ENCODE measurements at places on chromosomes 6 and 20.

DNA sequence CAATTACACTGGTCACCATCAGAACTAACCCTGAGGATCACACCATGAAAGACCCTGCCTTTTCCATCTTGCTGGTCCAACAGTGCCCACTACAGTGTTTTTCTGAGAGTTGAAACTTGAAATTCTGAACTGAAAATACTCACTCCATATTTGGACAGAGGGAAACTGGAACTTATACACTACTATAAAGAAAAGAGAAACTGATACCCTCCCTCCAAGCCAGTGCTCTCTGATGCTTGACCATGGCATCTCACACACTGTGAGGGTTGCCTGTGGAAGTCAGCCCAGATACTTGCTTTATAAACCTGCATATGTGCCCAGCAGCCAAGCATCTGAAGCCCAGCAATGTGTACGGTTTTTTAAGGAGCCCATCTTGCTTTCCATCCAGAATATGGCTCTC is 108.7 kb downstream of the FOXA2 start:
- DNase-seq, result no peak

- DNase-seq, result no peak
These were observed 408.1 kb upstream of the MARCKS start for GRCh38 chr6:113449051-113449450.

- no peak for DNase-seq
These were observed 297.7 kb downstream of the DHX35 start for GRCh38 chr20:39259808-39260207.

DNA sequence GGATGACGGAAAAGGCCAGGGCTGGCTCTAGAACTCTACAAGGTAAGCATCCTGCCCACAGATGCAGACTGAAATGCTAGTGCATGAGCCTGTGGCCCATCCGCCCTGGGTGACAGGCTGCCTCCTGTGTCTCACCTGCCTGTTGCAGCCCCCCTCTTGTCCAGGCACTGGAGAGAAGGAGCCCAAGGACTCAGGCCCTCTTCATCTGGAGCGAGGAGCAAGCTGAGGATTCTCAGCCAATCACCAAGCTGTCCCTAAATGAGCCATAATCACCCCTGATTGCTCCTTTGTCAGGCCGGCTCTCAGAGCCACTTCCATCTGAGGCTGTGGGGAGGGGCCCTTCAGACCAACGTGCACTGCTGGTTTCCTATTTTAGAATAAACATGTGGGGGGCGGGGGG is 10.0 kb upstream of the SLC32A1 start:
- no peak for DNase-seq

DNA sequence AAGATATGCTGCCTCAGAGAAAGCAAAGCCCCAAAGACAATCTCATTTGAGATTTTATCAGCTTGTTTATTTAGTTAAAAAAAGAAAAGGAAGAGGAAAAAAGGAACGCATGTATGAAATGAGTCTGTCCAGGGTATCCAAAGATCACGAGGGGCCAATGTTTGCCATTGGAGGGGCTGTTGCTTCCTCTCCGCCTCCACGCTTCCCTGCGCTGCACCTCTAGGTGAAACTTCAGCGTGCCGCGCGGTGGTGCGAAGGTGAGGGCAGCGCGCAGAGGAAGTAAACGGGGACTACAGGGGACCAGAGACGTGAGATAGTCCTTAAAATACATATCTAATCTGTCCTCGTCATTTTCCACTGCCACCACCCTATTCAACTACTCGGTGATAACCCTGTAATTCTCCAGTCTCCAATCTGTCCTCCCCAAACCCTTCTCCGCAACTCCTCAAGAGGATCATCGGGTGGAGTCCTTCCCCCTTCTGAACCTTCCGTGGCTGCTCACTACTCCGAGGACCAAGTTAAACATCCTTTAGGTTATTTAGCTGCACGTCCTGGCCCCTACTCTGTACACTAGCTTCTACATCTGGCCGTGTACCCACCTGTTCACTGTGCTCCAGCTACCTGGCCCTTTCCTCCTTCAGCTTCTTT is 1.1 kb upstream of the DCBLD1 start:
- DNase-seq, result no peak

- DNase-seq, result no peak
These were observed 11.3 kb upstream of the ADGB start for GRCh38 chr6:146587459-146587858.

DNA sequence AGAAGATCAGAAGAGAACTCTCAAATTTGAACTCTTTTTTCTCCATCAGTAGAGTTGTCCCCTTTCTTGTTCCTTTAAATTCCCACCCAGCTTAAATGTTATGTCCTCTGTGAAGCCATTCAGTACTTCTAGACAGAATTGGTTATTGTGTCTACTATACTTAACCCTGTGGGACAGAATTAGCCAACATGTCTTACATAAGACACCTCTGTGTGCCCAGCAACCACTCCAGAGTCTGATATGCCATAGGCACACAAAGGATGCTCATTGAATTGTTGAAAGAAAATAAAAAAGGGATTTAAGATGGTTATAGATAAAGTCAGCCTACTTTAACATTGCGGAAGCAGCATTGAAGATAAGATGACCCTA is 77.0 kb upstream of the LTV1 start:
- no peak for DNase-seq

DNA sequence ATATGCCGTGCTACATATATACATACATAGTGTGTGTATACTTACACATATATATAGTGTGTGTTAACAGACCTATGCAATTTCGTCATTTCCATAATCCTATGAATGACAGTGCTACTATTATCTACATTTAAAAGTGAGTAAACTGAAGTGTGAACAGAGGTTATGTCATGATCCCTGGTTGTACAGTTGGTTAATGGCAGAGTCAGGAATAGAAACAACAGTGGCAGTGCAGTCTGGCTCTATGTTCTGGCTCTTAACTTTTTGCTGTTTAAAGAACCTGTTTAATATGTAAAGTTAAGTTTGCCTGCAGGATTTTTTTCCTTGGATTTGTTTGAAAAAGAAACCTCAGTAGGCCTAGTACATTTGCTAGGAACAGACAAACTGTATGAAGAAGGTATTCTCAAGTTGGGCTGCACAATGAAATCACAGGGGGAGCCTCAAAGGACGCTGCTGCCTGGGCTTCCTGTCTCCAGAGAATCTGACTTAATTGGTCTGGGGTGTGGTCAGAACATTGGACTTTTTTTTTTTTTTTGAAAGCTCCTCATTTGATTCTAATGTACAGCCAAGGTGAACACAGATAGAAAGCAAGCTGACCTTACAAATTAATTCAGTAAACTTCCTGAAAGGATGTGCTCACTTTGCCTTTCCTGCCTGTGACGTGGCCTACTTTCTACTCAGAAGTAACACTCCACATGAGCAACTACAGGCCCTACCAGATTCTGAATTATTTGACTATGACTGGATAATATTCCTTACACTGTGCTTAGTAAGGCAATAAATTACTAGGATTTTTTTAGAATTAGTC is 29.4 kb downstream of the PLCB1 start:
- DNase-seq, result no peak

DNA sequence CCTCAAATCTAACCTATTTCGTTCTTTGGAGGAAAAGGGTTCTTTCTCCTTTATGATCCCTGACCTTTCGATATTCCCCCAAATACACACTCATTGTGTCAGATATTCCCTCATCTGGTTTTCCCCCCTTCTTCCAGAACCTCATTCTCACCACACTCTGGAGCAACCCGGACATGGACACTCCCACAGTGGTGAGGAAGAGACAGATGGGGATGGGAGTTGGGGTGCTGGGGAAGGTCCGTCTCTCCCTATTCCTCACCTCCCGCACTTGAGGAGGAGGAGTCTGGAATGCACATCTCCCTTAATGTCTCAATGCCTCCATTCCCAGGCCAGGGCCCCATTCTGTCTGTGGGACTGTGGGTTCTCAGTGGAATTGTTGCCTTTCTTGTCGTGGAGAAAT is 1.3 kb downstream of the SLC39A7 start:
- DNase-seq, result no peak

DNA sequence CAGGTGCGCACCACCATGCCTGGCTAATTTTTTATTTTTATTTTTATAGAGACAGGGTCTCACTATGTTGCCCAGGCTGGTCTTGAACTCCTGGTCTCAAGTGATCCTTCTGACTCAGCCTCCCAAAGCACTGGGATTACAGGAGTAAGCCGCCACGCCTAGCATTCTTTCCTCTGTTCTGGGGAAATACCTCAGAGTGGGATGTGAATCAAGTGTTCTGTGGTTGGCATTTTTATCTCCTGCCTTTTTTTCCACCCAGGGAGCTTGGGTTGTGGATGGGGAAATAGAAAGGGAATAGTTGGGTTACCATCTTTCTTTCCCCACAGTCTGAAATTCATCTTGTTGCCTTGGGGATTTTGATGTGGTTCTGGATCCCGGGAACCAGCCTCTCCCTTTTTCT is 24.1 kb downstream of the TFAP2C start:
- no peak for DNase-seq

GRCh38 chr6:91020744-91021143 is 433.9 kb upstream of the MAP3K7 start:
- no peak for DNase-seq

- no peak for DNase-seq
These were observed 159.6 kb downstream of the MTHFD1L start for GRCh38 chr6:151025076-151025475.

- DNase-seq, result no peak
These were observed 10.3 kb downstream of the KCNK5 start for GRCh38 chr6:39218868-39219567.

GRCh38 chr20:62437496-62437895 is 10.2 kb upstream of the RBBP8NL start:
- no peak for DNase-seq

DNA sequence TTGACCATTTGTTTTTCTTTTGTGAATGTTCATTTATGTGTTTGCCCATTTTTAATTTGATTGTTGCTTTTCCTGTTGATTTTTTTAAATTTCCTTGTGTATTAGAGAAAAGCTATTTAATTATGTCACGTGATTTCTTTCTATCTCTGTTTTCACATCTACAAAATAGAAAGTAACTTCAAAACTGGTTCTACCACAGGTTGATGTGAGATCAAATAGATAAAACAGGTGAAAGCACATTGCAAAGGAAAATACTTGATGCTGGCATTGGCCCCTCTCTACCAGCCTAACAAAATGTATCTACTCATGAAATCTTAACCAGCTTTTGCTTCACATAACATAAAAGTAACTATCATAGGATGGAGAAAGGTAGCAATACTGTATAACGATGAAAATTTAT is 129.2 kb downstream of the TMEM242 start:
- DNase-seq, result no peak

DNA sequence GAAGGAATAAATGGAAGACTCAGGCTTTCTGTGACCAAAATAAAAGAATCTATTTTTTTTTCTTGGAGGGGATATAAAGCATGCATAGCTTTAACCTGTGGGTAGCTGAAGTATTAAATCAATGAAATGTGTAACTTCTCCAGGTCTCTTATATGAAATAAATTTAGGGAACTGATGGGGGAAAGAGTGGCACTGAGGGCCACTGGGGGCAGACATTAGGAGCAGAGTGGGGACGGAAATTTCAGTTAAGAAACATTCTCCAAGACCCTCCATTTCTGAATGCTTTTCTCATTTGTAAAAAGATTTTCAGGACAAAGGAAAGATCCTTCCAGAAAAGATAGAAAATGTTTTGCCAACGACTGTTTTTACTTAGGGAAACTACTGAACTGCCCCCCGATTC is 131.0 kb downstream of the GPX5 start:
- DNase-seq, result no peak

DNA sequence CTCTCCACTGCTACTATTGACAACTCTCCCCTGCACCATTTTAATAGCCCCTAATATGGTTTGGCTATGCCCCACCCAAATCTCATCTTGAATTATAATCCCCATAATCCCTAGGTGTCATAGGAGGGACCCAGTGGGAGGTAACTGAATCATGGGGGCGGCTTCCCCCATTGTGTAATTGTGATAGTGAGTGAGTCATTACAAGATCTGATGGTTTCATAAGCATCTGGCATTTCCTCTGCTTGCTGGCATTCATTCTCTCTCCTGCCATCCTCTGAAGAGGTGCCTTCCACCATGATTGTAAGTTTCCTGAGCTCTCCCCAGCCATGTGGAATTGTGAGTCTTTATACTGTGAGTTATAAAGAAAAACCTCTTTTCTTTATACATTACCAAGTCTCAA is 74.1 kb upstream of the TCF21 start:
- DNase-seq, result no peak

Measured in stimulated activated CD8-positive, alpha-beta memory T cell treated with anti-CD3 and anti-CD28 coated beads, Interleukin-15, amount 100 ng/mL, for 48 hours (primary cell).